ENCODE measurements at places on chromosomes 5 and 9.
A peak's percentile ranks its signal among the peaks of the same experiment; 100 is the strongest.

DNA sequence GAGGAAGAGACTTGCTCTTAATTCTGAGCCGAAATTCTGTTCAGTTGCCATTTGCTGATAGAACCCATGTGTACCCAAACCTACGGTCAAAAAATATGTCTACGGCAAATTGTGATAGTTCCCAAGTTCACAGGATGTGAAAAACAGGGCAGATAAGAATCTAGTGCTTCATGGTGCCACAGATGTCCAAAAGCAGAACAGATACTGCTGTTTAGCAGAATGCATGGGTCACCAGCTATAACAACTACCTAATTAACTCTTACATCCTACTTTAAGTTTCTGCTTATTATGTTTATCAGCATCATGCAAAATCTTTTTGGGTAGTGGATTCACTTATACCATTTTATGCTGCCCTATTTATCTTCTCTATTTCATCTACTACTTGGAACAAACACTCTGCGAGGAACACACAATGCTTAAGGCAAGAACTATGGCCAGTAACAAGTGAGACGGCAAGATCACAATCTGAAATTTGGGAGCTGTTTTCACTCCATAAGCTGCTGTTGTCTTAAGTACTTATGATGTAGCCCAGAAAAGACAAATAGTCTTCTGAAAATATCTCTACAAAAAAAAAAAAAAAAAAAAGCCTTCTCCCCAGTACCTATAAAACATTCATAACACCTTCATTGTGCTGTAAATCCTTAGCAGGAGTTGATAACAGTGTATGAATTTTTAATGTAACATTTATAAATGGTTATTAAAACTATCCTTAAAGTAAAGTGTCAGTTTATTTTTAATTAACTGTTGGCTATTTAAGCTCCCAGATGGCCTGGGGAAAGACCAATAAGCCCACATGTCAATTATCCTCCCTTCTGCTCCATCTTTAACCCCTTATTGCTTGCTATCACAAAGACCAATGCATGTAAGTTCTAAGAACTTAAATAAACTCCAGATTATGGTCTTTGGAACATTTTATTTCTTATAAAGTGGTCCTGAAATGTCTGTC is 232.3 kb downstream of the TLR4 start:
- DNase-seq = no peak

- DNase-seq = no peak
Measured at GRCh38 chr9:71001780-71002386, 119.5 kb downstream of the TRPM3 start.

GRCh38 chr9:84436386-84437109 is 96.0 kb upstream of the SLC28A3 start:
- DNase-seq = no peak

DNA sequence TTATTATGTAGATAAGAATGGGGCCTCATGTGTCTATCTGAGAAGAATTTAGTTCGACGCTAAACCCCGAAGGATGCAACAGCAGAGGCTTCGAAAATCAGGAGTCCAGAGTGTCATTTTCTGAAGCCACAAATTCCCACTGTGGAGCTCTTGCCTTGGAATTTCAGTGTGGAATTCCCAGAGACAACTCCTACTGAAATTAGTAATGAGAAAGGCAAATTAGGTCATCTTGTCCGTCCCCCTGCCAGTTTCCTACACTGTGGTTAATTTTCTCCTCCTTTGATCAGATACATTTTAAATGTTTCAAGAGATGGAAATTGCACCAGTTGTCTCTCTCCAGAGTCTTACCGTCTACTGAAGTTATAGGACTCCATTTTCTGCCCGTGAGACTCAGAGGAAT is 633.6 kb downstream of the BNC2 start:
- DNase-seq = peak; percentile 93

DNA sequence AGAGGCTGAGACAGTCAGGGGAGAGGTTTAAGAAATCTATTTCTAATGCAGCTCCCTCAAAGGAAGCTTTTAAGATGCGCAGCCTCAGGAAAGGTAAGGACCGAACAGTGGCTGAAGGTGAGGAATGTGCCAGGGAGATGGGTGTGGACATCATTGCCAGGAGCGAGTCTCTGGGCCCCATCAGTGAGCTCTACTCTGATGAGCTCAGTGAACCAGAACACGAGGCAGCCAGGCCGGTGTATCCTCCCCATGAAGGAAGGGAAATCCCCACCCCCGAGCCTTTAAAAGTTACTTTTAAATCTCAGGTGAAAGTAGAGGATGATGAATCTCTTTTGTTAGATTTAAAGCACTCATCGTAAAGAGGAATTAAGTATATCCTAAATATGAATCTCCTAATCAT is 8.2 kb downstream of the CAVIN4 start:
- no peak for DNase-seq

DNA sequence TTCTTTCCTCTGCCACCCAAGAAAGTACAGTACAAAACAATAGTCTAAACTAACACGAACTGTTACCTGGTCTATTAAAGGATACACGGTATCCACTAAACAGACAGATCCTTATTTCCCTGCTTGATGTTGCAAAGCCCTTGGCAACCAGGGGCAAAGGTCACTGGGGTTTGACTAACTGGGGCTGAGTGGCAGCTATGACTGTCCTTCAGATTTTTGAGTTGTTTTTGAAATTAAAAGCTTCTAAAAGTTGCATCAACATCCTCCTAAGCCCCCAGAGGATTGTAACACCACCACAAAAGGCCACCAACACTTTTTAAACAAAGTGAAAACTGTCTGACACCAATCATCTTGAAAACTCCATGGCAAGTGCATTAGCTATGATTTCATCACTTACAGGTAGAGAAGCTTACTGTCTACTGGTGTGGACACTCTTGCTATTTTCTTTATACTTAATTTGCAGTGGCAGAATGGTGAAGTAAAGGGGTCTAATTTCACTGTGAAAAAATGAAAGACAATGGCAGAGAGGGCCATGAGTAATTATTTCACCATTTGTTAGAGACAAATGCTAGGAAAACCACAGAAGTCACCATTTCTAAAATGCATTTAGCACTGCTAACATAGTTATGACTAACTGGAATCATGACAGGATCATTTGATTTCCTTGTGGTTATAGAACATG is 292.4 kb downstream of the EFNA5 start:
- DNase-seq = peak; percentile 58

GRCh38 chr5:93415819-93416218 is 165.2 kb downstream of the NR2F1-AS1 start:
- no peak for DNase-seq

- DNase-seq = no peak
Measured at GRCh38 chr9:118422508-118422907, 718.3 kb downstream of the TLR4 start.

GRCh38 chr5:17336054-17336453 is 118.6 kb downstream of the BASP1 start:
- DNase-seq = no peak

GRCh38 chr5:133240425-133241091 is 188.7 kb downstream of the HSPA4 start:
- peak; percentile 84 for DNase-seq

GRCh38 chr5:78506261-78507024 is 142.1 kb downstream of the LHFPL2 start:
- DNase-seq = peak; percentile 69

DNA sequence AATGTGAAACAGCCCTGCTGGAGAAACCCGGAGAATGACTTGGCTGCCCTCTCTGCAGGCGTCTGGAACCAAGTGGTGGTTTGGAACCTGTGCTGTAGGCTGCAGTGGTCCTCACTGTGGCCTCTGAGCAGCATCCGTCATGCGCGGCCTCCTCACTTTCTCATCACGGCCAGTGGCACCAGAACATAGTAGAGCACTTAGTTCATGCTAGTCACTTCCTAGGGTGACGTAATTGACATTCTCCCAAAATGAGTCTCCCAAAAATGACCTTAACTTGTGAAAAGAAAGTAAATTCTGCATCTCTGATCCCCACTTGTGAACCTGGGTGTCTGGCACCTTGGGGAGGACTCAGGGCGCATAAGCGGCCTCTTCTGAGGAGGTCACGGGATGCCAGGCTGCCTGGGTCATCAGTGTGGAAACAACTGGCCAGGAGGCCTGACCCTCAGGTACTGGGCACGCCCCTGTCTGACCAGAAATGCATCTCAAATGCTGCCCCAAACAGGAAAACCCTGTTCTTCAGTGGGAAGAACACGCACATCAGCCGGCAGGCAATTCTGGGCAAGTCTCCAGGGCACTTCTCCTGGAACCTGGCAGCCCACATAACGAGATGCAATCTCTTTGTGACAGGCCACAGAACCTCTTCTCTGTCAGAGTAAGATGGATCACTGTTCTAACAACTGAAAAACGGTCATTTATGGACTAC is 36.6 kb upstream of the SPTLC1 start:
- peak; percentile 73 for DNase-seq

DNA sequence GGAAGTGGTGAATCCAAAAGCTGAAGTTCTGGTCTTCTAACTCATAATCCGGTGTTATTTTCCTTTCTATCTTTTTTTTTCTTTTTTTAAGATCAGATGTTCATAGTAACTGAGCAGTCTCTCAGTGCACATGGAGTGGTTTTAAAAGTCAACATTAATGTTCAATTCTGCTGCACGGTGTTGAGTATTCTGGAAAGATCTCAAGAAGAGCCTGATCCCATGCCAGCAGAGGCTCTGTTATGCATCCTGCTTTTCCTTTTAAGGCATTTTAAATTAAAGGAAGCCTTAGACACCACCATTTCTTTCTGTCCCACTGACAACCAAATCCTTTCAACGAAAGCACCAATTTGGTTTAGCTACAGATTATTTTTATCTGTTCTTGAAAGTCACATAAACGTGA is 33.4 kb downstream of the SEMA5A start:
- DNase-seq = peak; percentile 62

DNA sequence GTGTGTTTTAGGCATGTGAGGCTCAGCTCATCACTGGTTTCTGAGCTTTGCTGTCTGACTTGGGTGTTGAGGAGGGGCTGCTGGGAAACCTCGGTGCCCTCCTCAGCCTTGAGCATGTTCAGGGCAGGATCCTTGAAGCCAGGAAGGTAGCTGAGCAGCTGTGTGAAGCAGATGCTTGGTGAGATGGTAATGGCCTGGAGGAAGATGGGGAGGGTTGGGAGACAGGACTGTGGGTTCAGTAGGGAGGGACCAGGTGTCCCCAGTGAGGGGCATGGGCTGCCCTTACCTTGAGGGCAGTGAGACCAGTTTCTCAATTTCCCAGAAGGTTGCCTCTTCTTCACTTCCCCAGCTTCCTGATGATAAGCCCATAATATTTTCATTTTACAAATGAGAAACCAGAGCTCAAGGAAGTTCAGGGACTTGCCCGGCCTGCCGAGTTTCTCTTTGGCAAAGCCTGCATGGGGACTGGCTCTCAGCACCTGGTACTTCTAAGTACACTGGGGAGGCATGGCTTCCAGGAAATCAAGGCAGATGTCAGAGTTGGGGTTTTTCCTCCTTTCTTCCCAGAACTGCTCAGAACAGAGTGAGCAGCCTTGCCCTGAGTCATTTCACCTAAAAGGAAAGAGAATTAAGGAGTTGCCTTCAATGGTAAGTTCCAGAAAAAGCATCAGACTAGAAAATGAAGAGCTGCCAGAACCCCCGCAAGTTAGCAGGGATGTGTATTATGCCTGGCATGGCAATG is 225.7 kb downstream of the MAST4 start:
- DNase-seq = no peak

- DNase-seq = no peak
Measured at GRCh38 chr9:126298063-126298801, 28.4 kb upstream of the MVB12B start.

GRCh38 chr9:21931428-21931827 is 62.8 kb downstream of the CDKN2A start:
- no peak for DNase-seq

- no peak for DNase-seq
Measured at GRCh38 chr5:154088801-154089200, 50.0 kb downstream of the MFAP3 start.

- DNase-seq = no peak
Measured at GRCh38 chr5:178668579-178668978, 41.7 kb upstream of the CLK4 start.

DNA sequence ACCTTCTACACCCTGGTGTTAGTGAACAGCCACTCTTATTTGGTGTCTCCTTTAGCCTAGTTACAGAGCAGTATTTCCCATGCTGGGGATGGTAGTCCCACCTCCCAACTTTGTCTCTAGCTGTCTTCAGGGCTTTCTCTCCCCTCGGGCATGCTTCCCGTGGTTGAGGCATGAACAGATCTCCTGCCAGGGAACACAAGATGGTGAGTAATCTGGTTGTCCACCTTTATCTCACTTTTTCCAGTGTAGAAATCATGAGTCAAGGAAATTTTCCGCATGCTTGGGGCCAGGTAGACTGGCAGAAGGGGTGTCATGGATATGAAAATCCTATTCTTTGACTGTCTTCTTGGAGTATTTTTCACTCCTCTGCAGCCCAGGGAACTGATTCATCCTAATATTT is 532.9 kb downstream of the ANXA1 start:
- no peak for DNase-seq

DNA sequence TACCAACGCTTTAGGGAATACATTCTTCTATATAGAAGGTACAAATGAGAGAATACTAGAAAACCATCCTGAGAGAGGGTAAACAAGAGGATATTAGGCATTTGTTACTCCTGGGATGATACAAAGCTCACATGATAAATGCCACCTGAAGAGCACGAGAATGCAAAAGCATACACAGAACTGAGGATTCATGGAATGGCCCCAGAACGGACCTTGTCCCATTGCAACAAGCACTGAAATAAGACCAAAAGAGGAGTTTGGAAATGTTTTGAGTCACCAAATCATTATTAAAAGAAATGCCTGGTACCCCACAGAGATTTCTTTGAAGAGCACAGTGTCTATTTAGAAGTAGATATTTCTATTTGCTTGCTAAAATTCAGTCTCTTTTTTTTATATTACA is 173.5 kb downstream of the TTC39B start:
- DNase-seq = no peak

DNA sequence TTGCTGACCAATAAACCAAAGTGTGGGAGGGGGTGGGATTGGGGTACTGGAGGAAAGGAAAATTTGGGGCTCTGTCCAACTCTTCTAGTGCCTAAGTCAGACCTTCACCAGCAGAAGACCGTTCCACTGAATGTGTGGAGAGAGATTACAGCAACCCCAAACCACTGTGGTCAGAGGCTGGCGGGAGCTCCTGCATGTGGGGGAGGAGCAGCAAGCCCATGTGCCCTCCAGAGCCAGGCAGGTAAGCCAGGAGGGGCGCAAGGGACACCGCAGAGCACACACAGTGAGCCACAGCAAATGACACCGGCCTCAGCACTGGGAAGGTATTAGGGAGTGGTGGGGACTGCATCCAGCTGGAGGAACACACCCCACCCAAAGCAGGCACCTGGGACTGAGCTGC is 62.9 kb downstream of the SMIM23 start:
- no peak for DNase-seq

DNA sequence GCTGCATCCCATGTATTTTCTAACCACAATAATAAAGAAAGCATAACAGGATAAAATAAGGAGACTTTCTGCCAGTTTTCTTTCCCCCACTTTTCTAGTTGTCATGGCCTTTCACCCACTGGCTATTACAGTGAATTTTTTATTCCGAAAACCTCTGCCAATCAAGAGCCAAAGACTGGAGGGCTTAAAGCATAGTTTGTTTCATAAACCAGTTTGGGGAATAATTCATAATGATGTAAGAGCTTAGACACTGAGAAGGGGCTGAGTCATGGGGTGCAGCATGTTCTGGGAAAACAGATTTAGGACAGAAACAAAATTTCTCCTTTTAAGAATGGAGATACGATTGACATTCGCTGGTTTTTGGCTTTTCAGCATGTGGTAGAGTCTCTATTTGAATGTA is 4.4 kb upstream of the GLIPR2 start:
- DNase-seq = peak; percentile 80

All from fibroblast of skin of scalp (primary cell).